NCI-H1436 treated with DMSO at 0.1 percent for 48 hours (cell line): ENCODE measurements at places on chromosomes 2 and 18.

- no peak for DNase-seq
Observed at GRCh38 chr18:45063246-45064038, 382.8 kb downstream of the SETBP1 start.

DNA sequence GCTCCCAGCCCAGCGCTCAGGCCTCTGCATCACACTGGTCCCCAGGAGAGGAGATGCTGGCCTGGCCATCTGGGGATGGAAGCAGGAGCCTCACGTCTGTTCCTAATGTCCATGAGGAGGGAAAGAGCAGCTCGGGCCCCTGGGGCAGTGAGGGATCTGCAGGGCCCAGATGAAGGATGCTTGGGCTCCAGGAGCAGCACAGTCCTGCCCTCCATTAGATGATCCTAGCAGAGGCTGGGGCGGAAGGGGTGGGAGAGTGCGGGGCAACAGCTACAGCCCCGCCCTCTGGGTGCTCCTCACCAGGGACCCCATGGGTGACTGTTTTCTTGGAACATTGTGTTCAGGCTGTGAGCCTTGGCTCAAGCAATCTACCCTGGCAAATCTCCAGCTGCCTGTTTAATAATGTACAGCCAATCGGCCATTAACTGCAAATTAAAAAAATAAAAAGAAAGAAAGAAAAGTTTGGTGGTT is 49.7 kb downstream of the TNS1 start:
- DNase-seq, result no peak

DNA sequence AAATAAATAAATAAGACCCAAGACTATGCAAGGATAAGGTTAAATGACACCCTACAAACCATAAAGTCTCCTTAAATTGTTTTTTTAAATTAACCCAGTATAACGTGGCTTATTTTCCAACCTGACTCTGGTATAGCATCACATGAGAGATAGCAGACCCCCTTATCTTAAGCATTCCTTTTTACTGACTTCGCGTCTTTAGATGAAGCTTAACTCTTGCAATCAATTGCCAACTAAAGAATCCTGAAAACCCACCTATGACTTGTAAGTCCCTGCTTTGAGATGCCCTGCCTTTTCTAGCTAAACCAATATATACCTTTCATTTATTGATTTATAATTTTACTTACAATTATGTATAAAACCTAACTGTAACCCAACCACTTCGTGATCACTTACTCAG is 57.1 kb upstream of the RAB12 start:
- DNase-seq, result no peak

- DNase-seq, result no peak
Observed at GRCh38 chr18:44181951-44182747, 498.5 kb upstream of the SETBP1 start.

- no peak for DNase-seq
Observed at GRCh38 chr2:96267159-96267971, 1.3 kb downstream of the CIAO1 start.

- DNase-seq, result no peak
Observed at GRCh38 chr2:104050656-104051242, 803.2 kb upstream of the POU3F3 start.

DNA sequence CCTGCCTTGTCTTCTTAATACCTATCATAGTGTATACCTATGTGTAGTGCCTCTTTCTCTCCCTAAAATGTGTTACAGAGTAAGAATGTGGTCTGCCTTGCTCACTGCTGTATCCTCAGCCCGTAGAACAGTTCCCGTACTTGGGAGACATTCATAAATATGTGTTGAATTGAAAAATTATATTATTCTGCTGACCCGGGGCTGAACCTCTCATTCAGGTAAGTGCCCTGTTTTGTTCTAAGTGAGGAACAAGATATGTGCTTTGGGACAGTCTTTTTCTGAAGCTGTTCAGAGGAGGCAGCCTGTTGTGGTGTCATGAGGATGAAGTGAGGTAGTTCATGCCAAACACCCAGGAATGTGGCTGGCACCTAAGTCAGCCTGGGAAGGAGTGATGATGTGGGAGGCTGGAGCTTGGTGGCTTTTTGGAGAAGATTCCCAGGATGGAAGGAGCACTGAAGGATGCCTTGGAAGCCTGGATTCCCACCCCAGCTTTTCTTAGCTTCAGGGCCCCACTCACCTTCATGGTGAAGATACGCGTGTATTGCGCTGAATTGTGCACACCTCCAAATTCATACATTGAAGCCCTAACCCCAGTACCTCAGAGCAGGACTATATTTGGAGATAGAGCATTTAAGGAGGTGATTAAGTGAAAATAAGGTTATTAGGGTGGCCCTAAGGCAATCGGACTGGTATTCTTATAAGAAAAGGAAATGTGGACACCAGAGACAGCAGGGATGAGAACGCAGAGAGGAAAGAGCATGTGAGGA is 166.3 kb downstream of the DDX1 start:
- no peak for DNase-seq

DNA sequence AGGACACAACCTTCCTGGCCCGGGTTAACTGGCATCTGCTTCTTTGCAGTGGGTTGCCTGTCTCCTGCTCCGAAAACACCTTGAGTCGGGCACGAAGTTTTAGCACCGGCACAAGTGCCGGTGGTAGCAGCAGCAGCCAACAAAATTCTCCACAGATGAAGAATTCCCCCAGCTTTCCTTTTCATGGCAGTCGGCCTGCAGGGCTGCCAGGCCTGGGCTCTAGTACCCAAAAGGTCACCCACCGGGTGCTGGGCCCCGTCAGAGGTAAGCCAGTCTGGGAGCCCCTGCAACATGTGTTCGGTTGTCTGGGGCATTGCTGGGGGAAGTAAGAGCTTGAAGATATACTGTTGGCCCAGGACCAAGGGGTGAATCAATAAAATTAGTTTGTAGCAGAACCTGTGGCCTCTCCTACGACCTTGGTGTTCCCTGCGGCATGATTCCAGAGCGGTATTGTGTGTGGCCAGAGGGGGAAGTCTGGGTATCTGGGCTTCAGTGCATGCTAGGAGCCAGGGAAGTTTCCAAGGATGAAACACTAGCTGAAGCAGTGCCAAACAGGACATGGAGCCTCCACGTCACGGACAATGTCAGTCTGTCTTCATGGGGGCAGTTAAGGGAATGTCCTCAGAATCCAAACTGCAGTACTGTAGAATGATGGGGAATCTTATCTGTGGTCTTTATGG is 7.8 kb downstream of the AGBL5 start:
- no peak for DNase-seq

DNA sequence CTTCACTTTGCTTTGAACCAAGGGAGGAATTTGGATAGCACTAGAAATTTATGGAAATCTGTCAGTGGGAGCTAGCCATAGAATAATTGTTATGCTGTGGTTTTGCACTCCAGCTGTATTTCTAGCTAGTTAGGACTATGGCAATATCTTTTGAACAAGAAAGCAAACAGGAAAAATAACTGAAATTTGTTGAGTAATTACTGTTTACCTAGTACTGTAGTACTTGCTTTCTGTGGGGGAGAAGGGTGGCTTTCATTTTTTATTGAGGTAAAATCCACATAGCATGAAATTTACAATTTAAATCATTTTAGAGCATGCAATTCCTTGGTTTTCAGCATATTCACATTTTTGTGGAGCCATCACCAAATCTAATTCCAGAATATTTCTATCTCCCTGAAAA is 28.4 kb downstream of the MBD5 start:
- DNase-seq, result no peak

DNA sequence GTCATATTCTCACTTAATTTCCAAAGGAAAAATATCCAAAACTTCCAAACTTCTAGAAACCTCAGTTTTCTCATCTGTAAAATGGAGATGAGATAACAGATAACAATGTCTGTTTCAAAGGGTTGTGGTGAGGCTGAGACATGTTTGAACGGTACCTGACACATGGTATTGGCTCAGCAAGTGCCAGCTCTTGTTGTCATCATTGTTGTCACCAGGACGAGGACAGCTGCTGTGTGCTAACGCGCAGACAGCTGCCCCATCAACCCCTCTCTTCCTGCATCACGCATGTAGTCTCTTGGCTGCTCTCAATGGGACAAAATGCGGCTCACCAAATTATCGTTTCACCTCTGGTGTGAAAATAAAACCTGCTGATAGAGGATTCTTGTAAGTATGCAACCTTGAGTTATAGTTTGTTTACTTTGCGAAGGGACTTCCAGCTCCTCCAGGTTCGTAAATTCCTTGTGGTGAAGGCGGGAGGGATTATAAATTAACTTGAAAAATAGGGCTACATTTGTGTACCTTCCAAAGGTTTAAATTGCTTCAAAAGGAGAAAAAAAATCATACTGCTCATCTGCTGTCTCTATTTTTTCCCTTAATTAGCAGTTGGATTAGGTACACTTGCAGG is 605.4 kb downstream of the BCL11A start:
- no peak for DNase-seq

GRCh38 chr2:97781981-97782380 is 68.6 kb downstream of the ZAP70 start:
- DNase-seq, result no peak

GRCh38 chr2:27965841-27966240 is 75.3 kb downstream of the BABAM2 start:
- no peak for DNase-seq
